ENCODE measurements at places on chromosomes 5 and 9.

DNA sequence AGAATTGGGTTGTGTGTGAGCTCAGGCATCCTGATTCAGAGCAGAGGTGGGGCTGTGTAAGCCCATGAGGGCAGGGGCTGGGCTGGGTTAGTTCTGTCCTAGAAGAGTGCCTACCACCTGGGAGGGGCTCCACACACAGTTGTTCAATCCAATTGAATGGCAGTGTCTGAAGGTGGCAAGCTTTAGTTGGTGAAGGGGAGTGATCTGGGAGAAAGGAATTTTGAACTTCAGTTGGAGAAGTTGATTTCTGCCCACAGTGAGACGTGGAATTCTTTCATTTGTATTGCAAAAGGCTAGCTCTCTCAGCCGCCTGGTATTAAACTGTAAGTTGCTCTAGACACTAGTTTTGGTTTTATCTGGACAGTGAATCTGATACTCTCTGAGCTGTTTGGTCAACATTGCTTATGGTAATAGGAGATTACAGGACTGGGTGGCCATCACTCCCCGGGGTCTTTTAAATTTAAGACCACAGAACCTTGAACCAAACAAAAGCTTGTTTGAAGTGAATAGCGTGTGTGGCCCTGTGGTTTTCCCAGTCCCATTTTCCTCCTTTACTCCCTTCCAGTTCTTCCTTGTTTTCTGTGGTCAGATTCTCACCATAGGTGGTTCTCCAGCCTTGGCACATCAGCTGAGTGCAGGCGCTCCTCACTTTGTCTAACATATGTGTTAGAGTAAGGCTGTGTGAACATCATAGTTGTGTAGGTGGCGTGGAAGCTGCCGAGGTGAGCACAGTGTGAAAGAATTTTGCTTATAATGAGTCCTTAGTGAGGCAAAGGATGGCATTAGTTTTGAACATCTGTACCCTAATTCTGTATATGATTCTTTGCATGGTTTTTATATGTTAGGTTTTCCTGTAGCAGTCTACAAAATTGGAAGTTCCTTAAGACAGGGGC is 78.0 kb downstream of the ARHGAP26 start:
- no peak for DNase-seq

DNA sequence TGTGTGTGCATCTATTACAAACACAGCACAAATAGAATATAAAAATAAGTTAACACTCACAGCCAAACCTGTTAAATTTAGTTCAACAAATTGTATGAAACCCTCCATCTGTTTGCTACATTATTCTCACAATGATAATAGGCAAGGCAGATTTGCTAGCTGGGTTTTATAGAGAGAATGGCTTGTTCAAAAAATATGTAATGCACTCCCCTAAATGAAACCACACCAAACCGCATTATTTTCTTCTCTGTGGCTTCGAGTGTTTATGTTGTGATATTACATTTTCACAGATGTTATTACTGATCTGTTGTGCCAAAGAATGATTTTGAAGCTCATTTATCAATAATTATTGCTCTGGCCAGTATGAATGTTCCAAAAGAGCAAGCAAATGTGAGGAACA is 92.9 kb downstream of the SPATA31D1 start:
- no peak for DNase-seq

GRCh38 chr5:127223256-127223974 is 67.2 kb upstream of the MEGF10 start:
- DNase-seq, result no peak

DNA sequence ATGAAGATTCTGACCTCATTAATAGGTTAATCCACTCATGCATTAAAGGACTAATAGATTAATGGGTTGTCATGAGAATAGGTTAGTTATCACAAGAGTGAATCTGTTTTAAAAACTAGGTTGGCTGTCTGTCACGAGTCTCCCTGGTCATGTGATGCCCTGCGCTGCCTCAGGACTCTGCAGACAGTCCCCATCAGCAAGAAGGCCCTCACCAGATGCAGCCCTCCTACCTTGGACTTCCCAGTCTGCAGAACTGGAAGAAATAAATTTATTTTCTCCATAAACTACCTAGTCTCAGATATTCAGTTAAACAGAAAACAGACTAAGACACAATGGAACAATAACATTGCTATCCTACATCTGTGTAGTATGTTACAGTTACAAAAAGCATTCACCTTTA is 227.4 kb downstream of the ASTN2 start:
- DNase-seq, result no peak

DNA sequence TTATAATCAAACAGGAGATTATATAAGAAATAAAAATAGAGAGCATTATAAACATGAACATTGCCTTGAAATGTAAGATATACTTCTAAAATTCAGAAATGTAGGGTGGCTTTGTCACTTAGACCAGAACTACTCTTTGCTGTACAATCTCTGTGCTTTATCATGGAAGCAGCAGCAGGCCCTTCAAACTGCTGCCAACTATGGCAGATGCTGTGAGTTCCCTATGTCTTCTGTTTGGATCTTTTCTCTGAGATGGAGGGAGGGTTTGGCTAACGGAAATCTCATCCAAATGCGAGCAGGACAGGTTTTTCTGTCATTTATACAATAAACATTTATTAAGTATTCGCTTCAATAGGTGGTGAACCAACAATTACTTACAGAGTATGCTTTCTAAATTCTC is 34.8 kb upstream of the RICTOR start:
- DNase-seq, result no peak

DNA sequence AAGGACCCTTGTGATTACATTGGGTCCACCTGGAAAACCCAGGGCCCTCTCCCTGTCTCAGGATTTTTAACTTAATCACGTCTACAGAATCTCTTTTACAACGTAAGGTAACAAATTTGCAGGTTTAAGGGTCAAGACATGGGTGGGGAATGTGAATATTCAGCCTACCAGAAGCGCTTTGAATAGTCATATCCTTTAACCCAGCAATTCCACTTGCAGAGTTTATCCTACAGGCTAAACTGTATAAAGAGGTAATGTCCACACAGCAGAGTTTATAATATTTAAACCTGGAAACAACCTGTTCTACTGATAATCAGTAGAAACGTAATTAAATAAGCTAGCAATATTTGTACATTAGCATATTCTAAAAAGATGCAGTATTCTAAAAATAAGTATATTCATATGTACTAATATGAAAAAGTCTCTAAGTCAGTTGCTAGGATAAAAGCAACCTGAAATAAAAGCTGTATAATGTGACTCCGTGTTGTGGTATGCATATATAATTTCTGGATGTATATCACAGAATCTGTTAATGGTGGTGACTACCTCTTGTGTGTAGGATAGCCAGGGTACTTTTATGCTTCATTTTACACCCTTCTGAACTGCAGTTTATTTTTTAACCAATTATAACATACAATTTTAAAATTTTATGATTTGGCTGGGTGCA is 14.1 kb upstream of the NIPAL4 start:
- DNase-seq, result no peak

DNA sequence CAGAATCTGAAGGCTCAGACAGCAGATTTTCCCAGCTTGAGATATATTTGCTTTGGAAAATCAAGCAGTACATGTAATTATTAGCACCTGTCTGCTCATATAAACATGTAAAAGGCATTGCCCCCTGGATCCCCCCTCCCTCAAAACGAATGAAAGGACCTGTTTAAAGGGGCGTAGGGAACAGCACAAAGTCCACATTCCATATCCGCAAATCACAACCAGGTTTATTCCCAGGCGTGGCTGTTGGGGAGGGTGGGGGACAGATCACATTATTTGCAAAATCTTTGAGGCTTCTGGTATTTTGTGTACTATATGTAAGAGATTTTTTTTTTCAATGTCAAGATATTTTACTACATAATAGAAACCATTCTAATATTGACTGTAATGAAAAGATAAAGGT is 8.7 kb upstream of the MRPS2 start:
- no peak for DNase-seq

GRCh38 chr5:10552183-10553143 is 11.4 kb upstream of the ANKRD33B start:
- DNase-seq, result no peak

- DNase-seq, result no peak
Measured at GRCh38 chr5:14914623-14915260, 43.2 kb upstream of the ANKH start.

- DNase-seq, result no peak
Measured at GRCh38 chr9:100432736-100433135, 5.8 kb downstream of the MSANTD3 start.

DNA sequence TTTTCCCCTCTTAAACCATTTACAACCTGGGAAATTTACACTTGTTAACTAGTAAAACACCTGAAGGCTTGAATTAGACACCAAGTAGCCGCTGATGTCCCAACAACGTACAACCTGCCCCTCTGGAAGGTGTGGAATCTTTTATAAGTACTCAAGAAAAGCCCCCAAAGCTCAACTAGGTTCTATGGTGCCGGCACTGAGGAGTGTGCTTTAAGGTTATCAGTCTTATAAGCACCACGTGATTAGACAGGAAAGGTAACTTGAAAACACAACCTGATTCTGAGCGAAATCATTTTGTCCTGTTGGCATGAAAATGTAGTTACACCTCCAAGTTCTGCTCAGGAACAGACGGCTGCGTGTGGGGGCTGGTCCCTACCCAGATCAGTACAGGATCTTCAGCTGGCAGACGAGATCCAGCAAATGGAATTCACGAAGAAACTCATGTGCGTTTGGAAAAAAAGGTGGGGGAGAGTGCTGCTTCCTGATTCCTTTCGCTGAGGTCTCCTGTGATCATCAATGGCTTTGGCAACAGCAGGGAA is 195.5 kb downstream of the MEF2C start:
- DNase-seq, result no peak

DNA sequence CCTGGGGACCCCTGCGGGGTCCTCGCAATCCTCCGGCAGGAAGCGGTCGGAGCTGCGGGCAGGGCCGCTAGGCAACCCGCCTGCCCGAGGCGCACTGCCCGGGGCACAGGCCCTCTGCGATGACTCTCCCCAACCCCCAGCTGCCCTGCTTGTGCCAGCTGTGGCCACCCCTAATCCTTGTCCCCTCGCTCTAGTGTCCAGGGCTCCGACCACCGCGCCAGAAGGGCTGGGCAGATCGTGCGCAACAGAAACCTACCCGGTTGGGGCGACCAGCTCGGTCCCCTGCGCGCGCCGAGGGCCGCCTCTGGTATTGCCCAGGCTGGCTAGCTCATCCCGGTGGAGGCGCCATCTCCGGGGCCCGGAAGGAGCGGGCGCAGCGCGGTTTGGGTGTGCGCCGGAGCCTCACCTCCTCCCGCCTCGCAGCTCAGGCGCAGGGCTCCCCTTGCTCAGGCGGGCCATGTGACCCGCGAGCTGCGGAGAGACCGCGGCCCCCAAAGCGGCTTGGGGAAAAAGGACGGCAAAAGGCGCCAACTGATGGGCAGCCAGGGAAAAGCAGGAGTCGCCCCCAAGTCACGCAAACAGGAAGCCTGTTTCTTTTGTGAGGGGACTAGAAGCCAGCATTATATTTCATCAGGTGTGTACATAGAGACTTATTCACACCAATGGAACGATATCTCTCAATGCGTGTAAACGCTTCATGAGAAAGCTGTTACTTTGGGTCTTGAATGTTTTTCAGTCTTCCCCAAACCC is 46.8 kb upstream of the RNF20 start:
- no peak for DNase-seq

DNA sequence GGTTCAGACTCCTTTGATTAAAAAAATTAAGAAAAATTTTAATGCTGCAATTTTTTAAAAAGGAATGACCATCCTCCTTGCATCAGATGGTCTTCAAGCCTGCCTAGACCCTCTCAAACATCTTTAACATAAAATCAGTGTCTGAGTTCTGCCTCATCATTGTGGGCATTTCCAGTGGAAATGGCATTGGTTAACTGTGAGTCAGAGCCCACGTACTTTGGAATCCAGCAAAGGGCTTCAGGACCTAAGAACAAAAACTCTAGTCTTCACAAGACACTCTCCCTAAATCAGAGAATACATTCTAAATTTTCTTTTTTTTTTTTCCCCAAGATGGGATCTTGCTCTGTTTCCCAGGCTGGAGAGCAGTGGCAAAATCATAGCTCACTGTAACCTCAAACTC is 9.4 kb upstream of the C5orf15 start:
- no peak for DNase-seq

GRCh38 chr9:71895117-71895516 is 15.9 kb downstream of the ABHD17B start:
- DNase-seq, result no peak

- no peak for DNase-seq
Measured at GRCh38 chr9:21672761-21673160, 129.7 kb upstream of the MTAP start.

GRCh38 chr5:93603078-93603792 is 20.2 kb downstream of the NR2F1 start:
- no peak for DNase-seq

GRCh38 chr9:114388764-114389375 is 1.1 kb upstream of the AKNA start:
- no peak for DNase-seq

DNA sequence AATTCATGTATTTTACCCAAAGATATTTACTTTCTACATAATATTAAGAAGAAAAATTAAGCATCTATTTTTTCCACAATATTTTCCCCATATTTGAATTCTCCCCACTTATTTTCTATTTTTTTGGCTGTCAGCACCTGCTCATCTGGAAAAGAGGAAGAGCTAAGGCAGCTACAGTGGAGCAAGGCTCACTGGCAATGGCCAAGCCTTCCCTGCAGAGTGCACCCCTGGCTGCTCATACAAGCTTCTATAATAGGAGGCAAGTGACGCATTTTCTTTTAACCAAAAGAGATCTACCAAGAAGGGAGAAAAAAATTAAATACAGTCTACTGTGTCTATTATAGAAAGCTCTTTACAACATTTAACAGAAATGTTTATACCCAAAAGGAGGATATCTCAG is 72.5 kb downstream of the AUH start:
- DNase-seq, result no peak

GRCh38 chr5:127696683-127697082 is 6.5 kb upstream of the CCDC192 start:
- no peak for DNase-seq

- DNase-seq, result no peak
Measured at GRCh38 chr9:129336130-129336528, 158.1 kb upstream of the IER5L start.

Measured in stimulated activated CD8-positive, alpha-beta memory T cell treated with anti-CD3 and anti-CD28 coated beads, Interleukin-7, amount 100 ng/mL, for 48 hours (primary cell).